ENCODE measurements at places on chromosomes 1 and 21.

GRCh38 chr1:166952002-166952746, 23.2 kb downstream of the ILDR2 start:
- no peak for DNase-seq

DNA sequence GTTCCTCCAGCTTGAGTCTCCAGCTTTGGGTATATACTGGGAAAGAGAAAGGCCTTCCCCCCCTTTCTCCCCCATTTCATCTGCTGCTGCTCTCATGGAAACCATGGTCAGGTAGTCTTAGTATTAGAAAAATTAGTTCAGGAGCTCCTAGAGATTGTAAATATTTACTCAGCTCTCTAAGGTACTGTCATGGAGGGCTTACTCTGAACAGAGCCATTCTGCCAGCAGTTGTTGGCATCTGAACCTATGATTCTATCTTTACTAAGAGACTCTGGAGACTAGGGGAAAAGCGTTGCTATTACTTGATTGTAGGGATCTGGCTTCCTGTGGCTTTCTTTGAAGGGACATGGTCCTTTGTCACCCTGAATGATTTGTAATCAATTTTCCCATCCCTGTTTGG, 6.1 kb downstream of the INTS3 start:
- DNase-seq, result no peak

DNA sequence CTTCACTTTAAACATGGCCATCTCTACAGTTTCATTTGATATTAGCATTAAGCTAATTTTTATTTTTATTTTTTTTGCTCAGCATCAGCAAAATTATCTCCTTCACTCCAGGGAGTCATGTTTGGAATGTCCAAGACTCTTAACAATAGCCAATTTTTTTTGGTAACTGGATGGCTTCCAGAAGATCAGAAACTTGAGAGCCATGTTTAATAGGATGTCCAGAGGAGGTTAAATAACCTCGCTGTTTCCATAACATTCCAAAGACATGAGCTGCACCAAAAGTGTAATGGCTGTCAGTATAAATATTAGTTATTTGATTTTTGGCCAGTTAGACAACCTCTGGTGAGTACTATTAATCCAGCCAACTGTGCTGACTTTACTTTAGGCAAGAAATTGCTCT, 80.7 kb downstream of the DNTTIP2 start:
- DNase-seq, result no peak

- peak; percentile 34 for DNase-seq
These were observed 1.5 kb upstream of the TINAGL1 start for GRCh38 chr1:31574749-31575368.

DNA sequence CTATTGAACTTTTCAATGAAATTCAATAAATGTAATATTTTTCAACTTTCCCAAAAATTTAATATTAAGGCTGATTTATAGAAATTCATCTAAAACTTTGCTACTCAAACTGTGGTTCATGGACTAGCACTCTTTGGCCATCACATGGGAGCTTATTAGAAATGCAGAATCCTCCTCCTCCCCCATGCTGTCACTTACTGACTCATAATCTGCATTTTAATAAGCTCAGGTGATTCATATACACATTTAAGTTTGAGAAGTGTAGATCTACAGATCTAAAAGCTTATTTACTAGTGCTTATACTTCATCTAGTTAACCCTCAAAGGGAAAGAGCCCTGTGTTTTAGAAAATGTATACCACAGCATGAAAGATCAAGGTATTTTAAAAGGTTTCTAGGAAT, 84.3 kb downstream of the HS2ST1 start:
- no peak for DNase-seq

DNA sequence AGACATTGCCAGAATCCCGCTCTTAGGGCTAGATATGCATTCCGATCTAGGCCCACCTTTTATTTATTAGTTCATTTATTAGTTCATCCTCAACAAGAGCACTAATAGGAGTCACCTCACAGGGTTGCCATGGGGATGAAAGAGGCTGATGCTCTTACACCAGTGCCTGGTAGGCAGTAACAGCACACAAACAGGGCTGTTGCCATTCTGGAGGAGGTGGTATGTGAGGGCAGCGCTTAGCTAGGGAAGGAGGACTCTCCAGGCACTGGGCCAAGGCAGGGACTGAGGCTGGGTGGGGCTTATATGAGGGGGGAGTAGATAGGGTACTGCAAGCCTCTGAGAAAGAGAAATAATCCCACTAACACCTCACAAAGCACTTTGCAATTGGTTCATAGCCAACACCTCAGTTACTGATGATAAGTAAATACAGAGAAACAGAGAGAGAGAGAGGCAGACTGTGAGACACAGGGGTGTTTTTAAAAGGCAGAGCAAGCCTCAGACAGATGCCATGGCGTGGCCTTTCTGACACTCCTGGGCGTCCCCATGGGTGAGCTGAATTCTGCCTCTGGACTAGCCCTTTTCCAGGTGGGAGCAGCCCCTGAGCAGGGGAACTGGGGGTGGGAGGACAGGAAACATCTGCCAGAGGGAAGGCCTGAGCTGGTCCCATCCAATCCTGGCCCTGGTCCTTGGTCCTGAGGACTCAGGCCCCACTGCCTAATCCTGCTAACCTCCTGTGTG, 5.9 kb downstream of the FCGR2A start:
- no peak for DNase-seq

- DNase-seq, result no peak
These were observed 86.8 kb downstream of the WLS start for GRCh38 chr1:68145418-68146126.

GRCh38 chr21:37128076-37128475, 55.0 kb downstream of the TTC3 start:
- no peak for DNase-seq

DNA sequence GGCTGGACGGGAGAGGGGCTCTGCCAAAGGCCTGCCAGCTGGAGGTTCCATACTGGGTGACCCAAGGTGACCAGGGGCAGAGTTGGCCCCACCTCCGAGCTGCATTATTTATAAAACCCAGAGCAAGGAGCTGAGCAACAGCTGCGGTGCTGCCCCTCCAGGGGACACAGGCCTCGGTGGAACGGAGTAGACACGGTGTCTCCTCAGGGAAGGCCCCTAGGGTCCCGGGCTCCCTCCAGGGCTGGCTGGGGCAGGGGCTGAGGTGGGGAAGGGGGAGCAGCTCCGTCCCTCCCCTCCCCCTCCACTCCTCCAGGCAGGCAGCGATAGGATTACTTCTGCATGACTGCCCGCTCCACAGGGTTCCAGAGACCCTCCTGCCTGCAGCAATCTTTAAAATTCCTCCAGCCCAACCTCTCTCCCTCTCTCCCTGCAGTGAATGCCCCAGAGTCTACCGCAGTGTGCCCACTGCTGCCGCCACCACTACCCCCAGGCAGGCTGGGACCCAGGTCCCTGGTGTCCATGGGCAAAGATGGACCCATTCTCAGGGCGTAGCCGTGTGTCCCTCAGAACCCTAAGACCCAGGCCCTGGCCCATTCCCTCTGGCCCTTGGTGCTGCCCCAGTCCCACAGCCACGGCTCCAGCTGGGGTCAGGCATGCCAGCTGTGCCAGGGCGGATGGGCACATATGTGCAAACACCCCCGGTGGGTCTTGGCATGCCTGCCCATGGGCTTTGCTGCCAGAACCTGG, 10.8 kb downstream of the AHDC1 start:
- no peak for DNase-seq

- DNase-seq, result no peak
These were observed 142.2 kb upstream of the NBPF11 start for GRCh38 chr1:148294116-148294807.

GRCh38 chr1:202687370-202687769, 22.9 kb downstream of the SYT2 start:
- DNase-seq, result no peak

DNA sequence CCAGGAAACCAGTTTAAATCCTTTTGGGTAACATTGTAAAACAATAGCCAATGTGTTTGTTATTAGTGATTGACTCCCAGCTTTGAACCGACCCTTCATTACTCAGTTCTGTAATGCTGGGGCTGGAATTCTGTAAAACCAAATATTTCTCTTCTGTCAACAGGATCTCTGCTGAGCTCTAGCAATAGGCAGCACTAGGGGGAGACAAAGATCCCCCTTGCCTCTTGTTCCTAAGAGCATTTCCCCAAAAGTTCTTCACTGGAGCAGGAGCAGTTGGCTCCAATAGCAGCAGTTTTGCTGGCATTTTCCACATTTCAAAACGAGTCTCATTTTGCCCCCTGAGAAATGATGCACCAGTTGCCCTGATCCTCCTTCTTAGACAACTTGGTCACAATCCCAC, 1671.1 kb downstream of the MRPL39 start:
- DNase-seq, result no peak

GRCh38 chr1:179016706-179017382, 8.8 kb upstream of the FAM20B start:
- DNase-seq, result peak; percentile 97

DNA sequence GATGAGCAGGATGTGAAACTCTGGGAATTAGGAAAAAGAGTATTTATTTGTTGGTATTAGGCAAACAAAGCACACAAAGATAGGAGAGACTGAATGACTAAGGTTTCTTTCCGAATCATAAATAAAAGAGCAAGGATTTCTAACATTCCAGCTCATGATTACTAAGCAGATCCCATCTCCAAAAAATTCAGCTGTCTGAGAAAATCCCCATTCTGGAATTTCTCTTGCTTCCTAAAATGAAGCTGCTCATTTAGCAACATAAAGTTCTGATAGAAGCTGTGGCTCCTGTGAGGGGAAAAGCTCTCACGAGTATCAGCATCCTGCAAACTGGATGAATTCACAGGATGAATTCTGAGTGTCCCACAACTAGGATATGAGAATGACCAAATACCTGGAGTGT, 6.7 kb upstream of the SH2D5 start:
- no peak for DNase-seq

GRCh38 chr1:68495968-68496679, 758 bp downstream of the DEPDC1 start:
- no peak for DNase-seq

DNA sequence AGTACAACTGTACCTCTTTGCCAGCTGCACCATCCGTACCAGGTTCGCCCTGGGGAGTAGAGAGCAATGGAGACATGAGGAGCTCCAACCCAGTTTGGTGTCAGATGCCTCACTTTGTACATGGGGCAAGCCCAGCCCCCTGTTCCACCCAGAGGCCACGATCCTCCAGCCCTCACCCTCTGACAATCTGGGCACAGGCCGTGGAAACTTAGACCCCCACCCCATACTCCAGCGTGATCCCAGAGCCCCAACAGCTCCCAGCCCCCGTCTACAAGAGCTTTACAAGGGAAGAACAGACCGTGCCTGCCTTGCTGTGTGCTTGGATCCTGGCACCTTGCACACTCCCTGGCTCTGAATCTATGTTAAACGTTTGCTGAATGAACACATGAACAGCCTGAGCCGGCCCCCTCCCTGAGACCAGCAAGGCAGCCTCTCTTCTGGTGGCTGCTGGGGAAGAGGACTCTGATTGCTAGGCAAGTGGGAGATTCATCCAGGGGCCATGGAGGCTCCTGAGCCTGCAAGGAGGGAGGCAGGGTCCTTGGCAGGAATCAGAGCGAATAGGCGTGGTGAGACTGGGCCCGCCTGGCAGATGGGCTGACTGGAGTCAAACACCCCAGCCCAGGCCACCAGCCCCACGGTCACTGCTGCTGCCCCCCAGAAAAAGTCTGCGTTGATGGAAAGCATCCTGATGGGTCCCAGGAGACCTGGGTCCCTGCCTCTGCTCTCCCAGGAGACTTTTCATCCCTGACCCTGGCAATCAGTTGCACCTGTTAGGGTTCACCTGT, 12.5 kb upstream of the PEF1 start:
- no peak for DNase-seq

DNA sequence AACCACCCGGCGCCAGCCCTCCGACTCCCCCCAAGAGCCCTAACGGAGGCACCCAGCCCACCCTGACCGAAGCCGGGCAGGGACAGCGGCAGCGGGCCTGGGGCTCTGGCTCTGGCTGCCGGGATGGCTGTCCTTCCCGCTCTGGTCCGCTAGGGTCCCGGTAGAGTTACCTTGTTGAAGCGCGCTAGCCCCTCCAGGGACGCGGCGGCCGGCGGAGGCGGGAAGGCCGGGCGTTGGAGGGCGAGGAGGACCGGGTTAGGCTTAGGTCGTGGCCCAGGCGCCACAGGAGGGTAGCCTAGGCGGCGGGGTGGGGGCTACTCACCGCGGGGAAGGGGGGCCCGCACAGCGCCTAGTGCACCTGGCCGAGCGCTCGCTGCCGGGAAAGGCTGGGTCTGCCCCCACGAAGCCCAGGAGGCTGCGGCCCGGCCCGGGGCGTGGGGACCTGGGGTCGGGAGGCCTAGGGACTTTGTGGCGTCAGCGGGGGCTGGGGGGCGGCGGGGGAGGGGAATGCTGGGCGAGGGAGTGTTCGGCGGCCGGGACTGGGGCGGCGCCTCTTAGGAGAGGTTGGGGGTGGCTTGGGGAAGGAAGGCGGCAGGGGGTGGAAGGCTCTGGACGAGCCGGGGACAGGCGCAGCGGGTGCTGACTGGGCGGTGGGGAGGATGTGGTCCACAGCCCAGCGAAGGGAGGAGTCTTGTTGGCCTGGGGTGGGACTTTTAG, at the start of gene TRIM17:
Gene TRIM17 (minus strand): TSS at position 645 of the 717 bp plus-strand sequence. CDS start 1,789 bp downstream, outside the sequence.
- no peak for DNase-seq

DNA sequence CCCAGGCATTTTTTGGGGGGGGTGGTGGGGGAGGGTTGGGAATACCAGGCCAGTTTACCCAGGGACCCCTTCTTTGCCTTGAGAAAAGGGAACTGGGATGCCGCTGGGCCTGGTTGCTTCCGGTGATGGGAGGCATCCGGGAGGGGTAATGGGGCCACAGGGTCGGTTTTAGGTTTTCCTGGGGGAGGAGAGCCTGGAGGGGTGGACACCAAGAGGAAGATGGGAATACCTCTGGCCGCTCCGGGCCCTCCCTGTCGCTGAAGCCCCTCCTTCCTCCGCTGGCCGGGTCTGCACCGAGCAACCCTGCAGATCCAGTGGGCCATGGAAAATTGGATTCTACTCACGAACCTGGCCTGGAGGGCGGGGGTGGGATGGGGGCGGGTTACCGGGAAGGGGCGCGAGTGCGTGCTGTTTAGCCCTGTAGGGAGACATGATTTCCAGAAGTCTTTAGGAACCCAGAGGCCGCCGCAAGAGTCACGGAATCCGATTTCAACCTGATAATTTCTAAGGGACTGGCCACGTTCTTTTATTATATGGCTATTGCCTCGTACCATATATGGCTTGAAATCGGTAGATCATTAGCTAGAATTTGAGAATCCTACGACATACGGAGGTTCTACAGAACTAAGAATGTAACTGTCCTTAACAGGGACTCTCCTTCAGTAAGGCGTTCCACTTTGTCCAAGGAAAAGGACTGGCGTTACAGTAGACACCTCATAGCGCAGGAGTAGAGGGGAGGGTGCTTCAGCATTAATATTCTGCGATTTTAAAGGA, 749 bp downstream of the AKIRIN1 start:
- peak; percentile 59 for DNase-seq

DNA sequence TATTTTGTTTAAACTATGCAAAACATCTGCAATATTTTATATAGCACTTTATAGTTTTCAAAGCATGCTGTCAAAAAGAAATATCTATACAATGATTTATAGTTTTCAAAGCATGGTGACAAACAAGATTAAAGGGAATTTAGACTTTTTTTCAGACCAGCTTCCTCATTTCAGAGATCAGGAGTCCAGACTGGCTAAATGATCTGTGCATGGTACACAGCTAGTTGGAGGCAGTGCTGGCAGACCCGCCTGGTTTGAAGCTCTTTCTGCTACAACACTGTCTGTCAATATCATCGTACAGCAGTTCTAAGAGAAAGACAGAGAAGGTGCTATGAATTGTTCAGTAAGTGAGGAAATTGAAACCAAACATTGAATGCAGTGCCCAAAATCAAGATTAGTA, 479.0 kb downstream of the PTBP2 start:
- no peak for DNase-seq
